ENCODE measurements at places on chromosomes 16 and 17.

- DNase-seq: no peak
Observed at GRCh38 chr17:61323909-61324868, 75.5 kb upstream of the TBX2 start.

- no peak for DNase-seq
Observed at GRCh38 chr16:56985288-56985961, 3.9 kb upstream of the NLRC5 start.

GRCh38 chr16:69880640-69881133 lies 70.4 kb upstream of the CLEC18A start:
- no peak for DNase-seq

- DNase-seq: no peak
Observed at GRCh38 chr17:19316761-19317358, 45.7 kb downstream of the B9D1 start.

GRCh38 chr17:79065105-79065670 lies 9.4 kb upstream of the ENGASE start:
- DNase-seq: peak; percentile 53

- peak; percentile 9 for DNase-seq
Observed at GRCh38 chr17:80382956-80383355, 32.0 kb upstream of the ENDOV start.

- no peak for DNase-seq
Observed at GRCh38 chr16:11632455-11632939, 35.8 kb upstream of the SNN start.

DNA sequence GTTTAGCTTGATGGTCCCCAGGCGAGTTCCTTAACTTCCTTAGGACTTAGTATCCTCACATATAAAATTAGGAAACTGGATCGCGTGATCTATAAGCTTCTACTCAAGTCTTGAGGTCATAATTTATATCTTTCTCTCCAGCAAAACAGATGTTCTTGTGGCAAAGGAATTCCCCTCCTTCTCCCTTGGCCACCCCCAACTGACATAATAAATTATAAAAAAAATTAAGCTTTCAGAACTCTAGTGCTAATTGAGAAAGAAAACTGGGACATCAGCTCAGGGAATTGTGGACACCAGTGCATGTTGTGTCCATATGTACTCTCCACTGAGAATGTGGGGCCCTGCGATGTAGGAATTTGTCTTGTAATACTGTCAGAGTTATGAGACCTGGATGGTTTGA lies 13.5 kb downstream of the GNAO1 start:
- no peak for DNase-seq

GRCh38 chr17:62824290-62825131 lies 16.4 kb upstream of the MARCHF10 start:
- no peak for DNase-seq

GRCh38 chr16:782258-782657 lies 5.9 kb downstream of the RPUSD1 start:
- DNase-seq: no peak

DNA sequence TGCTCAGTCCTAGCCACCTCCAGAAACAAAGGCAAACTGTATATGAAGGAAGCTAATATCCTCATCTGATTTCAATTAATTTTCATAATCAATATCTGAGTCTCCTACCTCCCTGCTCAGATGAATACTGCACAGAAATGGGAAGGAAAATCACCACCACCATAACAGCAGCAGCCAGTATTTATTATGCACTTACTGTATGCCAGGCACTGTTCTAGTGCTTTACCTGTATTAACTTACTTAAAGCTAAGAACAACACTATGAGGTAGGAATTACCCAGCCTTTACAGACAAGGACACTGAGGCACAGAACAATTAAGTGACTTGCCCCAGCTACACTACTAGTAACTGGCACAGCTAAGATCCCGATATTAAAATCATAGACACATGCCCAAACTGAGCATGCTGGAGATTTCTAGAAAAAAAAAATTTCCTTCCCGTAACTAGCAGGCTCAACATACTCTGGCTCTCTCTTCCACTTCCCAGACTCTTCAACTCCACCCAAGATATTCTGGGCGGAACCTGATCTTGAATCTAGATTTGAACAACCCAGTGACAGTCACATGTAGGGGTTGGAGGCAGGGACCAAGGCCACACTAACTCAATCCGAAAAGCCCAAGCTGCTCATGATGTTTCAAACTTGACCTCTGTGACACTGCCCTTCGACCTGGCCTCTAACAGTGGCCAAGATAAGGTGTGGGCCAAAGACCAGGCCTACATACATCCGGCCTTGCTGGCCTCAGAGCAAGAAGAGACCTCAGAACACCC lies 3.9 kb downstream of the TRIM25 start:
- DNase-seq: no peak

- peak; percentile 22 for DNase-seq
Observed at GRCh38 chr17:43171586-43172487, 823 bp downstream of the NBR1 start.

GRCh38 chr16:3003582-3004270 lies 9.0 kb upstream of the CLDN9 start:
- peak; percentile 93 for DNase-seq

DNA sequence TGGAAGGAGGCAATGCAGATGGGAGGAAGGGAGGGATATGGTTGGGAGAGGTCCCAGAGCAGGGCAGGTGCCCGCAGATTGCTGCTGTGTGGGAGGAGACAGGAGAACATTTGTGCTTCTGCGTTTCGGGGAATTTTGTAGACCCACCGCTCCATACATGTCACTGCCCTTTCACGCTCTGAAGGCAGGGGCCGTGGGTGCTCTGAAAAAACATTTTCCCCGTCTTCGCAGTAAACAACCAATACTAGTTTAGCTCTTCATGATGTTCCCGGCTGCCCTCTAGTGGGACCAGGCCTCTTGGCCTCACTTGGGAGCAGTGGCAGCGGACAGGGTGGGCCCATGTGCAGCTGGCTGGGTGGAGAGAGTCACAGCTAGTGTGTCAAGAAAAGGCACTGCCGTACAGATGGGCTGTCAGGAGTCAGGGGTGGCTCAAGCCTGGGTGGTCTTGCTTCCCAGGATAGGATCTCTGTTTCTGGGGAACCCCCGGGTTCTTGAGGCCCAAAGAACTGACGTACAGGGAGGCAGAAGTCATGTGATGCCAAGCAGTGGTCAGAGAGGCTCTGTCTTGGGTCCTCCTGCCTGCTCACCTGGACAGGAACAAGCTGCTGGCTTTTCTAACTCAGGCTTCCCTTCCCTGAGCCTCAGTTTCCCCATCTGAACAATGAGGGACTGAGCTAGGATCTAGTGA lies 46.5 kb upstream of the CPNE2 start:
- DNase-seq: peak; percentile 51

GRCh38 chr16:27113341-27113841 lies 46.7 kb downstream of the C16orf82 start:
- DNase-seq: no peak

GRCh38 chr17:8248751-8249607 lies at the start of gene PFAS:
TSS of gene PFAS (plus strand) at chr17:8249289. CDS start at chr17:8253938, 4,649 bp downstream.
- DNase-seq: peak; percentile 96

GRCh38 chr17:74502861-74503260 lies 28.4 kb downstream of the CD300LB start:
- DNase-seq: no peak

- peak; percentile 58 for DNase-seq
Observed at GRCh38 chr16:87806641-87807546, 41.1 kb upstream of the KLHDC4 start.

- peak; percentile 28 for DNase-seq
Observed at GRCh38 chr16:10988164-10988803, 43.9 kb downstream of the CLEC16A start.

DNA sequence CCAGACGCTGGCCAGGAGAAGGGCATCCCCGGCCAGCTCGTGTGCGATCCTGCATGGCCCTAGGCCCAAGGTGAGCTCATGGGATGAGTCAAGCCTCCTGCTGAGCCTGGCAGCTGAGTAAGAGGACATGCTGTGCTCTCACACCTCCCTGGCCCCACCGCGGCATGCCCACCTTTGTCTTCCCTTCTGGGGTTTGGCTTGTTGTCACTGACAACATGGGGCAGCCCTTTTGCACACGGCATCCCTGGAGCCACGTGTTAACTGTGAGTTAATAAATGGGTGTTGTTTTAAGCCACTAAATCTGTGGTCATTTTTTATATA lies 8.9 kb upstream of the TNS4 start:
- no peak for DNase-seq

- DNase-seq: no peak
Observed at GRCh38 chr17:76132574-76133338, 8.3 kb downstream of the FOXJ1 start.

- DNase-seq: no peak
Observed at GRCh38 chr17:4558347-4558971, 1.9 kb downstream of the GGT6 start.

DNA sequence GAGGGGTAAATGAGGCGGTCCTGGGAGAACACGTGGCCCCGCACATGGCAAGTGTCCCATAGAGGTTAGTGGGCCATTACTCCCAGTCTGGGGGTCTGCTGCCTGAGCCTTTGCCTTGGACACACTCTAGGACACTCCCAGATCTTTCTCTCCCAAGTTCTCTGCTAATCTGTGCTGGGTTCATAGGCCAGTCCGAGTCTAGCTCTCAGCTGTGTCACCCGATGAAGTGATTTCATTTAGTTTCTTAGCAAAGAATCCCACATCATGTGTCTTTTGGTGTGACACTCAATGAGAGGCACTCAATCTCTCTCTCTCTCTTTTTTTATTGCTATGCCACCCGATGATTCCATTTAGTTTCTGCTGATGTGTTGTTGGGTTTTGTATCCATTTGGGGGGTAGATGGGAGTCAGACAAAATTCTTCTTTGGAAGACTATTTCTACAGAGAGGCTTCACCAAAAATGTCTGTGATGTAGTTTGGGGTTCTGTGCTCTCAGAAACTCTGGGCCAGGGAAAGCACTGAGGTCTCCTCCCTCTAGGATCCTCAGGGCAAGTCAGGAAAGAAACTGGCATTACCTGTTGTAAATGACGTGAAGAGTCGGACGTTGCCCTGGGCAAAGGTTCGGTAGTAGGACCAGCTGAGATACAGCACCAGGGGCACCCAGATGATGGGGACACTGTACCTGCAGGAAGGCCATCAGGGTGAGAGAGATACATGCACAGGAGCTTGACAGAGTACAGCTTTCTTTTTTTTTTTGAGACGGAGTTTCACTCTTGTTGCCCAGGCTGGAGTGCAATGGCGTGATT lies 25.2 kb upstream of the MLKL start:
- DNase-seq: no peak

DNA sequence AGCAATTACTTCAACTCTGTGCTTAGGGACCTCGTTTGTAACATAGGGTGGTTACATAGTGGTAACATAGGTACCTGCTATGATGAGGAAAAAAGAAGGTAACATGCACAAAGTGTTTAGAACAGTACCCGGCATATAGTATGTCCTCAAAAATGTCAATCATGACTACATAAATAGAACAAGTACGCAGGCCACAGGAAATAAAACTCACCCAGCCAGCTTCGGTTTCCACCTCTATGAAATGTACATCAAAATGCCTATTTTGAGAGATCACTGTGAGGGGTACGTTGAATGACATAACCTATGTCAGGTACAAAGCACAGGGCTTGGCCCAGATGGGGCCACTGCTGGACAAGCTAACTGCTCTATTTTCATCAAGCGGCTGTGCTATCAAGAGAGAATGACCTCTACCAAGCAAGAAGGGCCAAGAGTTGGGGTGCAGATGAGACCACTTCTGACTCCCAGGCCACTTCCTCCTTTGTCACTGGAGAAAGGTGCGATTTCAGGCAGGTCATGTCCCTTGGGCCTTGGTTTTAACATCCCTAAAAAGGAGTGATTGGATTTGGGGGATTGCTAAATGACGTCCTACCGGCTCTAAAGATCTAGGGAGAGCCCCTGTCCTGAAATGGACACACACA lies 45.4 kb downstream of the WSB1 start:
- DNase-seq: no peak

- DNase-seq: peak; percentile 47
Observed at GRCh38 chr17:74280093-74280513, 6.1 kb downstream of the DNAI2 start.

GRCh38 chr16:7325834-7326233 lies 6.8 kb upstream of the RBFOX1 start:
- no peak for DNase-seq

DNA sequence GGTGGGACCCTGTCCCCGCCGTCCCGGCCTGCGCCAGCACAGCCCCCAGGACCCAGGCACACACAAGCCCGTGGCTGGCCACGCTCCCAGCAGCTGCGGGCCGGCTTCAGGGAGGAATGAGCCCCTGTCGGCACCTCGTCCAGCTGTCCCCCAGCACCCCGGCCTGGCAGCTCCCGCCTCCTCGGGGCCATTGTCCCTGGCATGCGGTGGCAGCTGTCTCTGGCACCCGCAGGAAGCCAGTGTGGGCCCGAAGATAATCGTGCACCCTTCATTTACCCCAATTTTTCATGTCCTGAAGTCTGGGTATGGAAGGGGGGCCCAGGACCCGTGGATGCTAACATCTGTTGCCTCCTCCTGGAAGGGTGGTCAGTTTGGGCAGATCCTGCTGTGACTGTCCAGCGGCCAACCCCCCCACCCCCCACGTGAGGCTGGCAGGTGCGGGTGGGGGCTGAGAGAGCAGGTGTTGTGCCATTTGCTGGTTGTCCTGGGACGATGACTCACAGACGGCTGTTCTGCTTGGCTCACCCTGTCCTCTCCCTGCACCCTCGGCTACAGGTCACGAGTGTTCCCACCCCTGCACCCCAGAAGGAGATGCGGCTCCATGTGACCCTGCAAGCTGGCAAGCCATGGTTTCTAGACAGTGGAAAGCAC lies 4.0 kb upstream of the LMF1 start:
- DNase-seq: no peak

DNA sequence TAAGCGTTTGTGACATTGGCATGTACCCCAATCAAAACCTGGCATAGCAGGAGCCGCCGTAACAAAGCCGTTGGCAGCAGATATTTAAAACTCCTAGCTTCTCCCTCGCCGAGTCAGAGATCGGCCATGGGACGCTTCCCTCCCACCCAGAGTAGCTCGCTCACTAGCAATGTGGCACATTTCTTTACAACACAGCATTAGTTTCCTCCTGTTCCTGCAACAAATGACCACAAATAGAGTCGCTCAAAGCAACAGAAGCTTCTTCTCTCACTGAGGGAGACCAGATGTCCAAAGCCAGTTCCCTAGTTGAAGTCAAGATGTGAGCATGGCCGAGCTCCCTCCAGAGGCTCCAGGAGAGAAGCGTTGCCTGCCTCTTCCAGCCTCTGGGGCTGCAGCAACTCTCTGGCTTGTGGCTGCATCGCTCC lies 106.7 kb downstream of the RBFOX3 start:
- DNase-seq: no peak

- DNase-seq: no peak
Observed at GRCh38 chr17:81074875-81075274, 39.9 kb downstream of the BAIAP2 start.

GRCh38 chr16:67150047-67150832 lies 558 bp downstream of the B3GNT9 start:
- DNase-seq: peak; percentile 55

- DNase-seq: no peak
Observed at GRCh38 chr16:1125471-1125870, 27.4 kb upstream of the CACNA1H start.

DNA sequence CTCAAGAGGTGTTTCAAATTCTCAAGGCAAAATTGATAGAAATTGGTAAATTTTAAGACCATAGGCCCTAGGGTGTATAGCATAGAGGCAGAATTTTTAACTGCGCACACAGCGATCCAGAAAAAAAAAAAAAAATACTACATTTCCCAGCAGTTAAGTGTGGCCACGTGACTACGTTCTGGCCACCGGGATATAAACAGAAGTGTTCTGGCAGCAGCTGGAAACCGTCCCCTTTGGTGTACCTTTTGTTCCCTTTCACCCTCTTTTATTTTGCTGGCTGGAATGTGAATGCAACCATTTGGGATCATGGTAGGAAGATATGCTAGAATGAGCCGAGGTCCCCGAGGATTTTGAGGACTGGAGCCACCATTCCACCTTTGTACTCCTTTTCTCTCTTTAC lies 52.7 kb upstream of the AKAP1 start:
- no peak for DNase-seq
